Fibroblast of skin of scalp (primary cell): ENCODE measurements at places on chromosomes 4 and X.
A peak's percentile ranks its signal among the peaks of the same experiment; 100 is the strongest.

DNA sequence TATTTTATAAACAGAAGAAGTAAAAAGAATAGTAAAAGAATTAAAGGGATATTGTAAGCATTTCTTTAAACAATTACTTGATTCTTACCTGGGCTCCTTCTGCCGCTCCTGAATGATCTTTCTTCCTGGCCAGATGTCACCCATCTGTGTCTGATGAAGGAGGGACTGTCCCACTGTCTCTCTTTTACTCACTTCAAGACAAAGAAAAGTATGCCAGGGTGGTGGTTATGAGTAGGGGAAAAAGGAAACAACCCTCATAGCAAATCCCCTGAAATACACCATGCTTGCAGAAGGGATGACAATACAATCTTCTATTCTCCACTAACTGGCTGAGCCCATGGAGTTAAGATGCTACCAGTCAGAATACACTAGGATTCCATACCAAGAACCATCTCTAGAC, 31.1 kb downstream of the SYTL4 start:
- no peak for DNase-seq

DNA sequence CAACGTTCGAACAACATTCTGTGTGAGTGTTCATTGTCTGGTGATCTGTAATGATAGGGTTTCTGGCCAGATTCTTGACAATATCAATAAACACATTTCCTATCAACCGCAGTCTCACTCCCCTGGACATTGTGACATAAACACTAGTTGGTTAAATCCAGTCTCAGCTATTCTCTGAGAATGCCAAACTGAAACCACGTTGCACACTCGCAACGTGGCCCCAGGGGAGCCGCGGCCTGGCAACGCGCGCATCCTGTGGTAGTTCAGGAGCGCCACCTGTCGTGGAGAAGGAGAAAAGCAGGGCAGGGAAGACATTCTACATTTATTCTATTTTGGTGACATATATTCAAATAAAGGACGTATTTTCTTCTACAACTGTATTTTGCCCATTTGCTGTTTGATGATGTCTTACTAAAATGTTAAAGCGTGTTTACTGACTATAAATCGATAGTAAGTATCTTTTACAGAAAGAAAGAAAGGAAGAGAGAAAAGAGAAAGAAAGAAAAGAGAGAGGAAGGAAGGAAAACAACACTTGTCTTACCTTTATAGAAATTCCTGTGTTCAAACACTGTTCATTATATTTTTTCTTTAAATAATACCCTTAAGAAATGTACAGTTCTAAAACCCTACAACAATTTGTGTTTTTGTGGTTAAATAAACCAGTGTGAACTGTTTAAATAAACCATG, 738.3 kb upstream of the FRG1 start:
- DNase-seq = peak; percentile 86

DNA sequence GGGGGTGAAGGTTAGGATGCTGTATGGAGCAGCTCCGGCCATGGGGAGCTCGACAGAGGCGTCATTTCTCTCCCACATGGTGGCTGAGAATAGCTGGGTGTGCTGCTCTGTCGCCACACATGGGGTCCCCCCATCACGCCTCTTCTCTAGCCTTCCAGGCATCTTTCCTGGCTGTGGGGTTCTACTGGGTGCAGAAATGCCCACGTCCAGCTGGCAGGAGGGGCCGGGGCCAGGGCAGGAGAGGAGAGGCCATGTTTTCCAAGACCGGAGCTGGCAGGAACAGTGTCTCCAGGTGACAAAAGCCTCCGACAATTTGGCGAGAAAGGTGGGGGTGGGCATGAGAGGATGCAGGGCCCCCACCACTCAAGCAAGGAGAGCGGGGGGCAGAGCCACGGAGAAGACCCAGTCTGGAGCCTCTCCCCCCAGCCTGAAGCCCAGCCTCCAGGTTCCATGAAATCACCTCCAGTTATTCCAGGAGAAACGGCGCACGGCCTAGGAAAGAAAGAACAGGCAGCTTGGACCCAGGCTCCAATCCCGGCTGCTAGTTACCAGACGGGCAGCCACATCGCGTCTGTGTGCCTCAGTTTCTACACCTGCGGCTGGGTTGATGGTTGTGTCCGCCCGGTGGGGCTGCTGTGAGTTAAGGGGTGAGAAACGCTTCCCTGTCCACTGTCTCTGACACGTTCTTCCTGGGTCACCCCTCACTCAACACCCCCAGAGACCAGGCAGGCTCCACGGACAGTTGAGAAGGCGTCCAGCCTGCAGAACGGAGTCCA, 27.4 kb upstream of the SPON2 start:
- no peak for DNase-seq

DNA sequence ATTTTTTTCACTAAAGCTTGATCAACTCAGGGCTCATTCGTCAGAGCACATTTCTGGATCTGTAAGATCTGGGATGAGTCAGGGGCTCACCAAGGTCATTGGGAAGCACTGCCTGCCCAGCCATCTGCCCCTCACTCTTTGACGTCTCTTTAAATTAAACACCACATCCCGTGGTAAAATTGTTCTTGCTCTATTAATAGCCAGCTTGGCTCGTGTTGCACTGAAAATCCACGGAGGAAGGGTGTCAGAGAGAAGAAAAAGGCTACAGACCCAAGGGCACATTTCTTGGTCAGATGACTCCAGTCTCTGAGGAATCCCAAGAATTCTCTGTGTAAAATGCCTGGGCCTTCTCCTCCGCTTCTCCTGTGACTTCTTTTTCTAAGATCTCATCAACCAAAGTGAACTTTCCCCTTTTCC, 45.7 kb upstream of the GATB start:
- DNase-seq = peak; percentile 63

DNA sequence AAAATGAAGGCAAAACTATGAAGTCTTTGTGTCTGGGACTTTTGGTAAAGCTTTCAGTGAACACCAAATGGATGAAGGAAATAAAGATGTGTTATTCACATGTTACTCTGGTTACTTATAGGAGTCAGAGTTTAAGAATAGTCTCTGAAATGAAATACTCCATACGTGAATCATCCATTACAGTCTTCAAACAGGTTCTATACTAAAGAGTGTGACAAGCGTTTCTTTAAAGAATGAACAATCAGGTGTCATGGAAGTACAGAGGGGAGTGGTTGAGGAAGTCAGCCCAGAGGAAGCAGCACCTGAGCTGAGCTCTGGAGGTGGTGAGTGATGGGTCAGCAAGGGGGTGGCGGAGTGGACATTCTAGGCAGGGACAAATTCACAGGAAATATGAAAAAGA, 41.8 kb upstream of the SORBS2 start:
- DNase-seq = no peak

DNA sequence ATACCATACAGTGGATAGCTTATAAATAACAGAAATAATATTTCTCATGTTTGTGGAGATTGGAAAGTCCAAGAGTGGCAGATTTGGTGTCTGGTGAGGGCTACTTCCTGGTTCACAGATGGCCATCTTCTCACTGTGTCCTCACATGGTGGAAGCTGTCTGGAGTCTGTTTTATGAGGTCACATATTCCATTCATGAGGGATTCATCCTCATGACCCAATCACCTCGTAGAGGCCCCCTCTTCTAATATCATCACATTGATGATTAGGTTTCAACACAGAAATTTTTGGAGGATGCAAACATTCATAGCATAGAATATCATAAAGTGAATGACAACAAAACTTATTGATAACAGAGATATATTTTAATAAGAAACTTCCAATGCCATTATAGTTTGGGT, 568.0 kb downstream of the STIM2 start:
- no peak for DNase-seq

- DNase-seq = no peak
Observed at GRCh38 chr4:14233126-14233525, 605.6 kb upstream of the BOD1L1 start.

DNA sequence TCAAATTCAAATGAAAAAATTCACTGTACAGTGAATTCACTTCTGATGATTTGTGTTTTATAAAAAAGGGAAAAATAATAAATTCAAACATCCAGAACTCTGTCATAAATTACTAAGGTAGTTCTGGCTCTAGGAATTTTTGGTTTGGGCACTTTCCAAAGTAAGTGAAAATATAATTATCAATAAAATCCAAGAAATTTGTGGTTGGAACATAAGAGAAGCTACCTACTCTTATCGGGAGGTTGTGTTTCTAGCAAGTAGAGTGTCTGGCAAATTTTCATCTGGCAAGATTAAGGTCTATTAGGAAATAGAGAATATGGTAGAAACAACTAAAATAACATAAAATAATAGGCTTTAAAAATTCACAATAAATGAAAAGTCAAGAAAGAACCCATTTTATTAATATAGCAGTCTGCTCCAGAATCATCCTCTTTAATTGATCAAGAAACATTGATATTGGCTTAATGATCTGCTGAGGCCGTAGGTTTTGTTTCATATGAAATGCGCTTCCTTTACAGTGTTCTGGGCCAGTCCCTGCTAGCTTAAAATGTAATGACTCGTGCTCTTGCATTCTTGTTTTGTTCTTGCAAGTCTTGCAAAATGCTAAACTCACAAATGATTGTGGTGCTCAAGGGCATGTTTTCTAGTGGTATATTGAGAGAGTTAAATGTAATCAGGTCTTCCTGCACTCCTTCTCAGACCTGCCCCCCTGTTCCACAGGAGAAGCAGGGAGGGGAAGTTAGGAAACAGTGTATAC, 331.4 kb downstream of the RAPGEF2 start:
- DNase-seq = peak; percentile 64

GRCh38 chrX:9909254-9909653, 57.9 kb upstream of the CLDN34 start:
- no peak for DNase-seq

- no peak for DNase-seq
Observed at GRCh38 chrX:143568467-143568866, 51.2 kb upstream of the SPANXN3 start.

- no peak for DNase-seq
Observed at GRCh38 chr4:3481113-3481531, 18.0 kb downstream of the DOK7 start.

- DNase-seq = no peak
Observed at GRCh38 chr4:8287343-8288280, 18.1 kb downstream of the HTRA3 start.

DNA sequence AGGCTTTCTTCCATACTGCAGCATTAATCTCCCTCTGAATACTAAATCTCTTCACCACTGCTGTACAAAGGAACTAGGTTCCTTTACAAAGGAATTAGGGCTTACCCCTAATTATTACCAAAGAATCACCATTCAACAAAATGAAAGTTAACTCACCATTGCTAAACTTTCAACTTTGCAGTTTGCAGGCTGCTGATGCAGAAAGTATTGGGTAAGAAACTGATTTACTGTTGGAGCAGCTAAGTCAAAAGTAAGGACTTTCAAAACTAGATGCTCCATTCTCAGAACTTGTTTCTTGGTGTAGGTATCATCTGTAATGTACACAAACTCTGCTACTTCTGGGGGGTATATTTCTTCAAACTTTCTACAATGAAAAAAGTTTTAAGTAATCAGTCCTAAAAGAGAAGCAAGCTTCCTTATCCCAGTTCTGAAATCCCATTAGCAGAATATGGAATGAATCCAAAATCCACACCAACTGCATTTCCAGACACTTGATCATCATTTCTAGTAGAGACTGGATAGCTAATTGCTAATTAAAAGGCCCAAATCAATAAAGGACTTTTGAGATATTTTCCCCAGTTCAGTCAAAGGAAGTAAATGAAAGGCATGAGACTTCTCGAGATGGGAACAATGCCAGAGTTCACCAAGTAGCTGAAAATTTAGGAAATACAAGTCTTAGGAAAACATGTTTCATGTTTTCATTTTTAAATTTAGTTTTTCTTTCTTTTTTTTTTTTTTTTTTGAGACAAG, 4.3 kb downstream of the CCNA2 start:
- DNase-seq = peak; percentile 64

GRCh38 chrX:48945517-48946348, 11.7 kb downstream of the OTUD5 start:
- DNase-seq = peak; percentile 44

GRCh38 chr4:81120055-81120454, 89.5 kb downstream of the BMP3 start:
- no peak for DNase-seq

- DNase-seq = no peak
Observed at GRCh38 chr4:122906859-122907305, 15.5 kb downstream of the NUDT6 start.

DNA sequence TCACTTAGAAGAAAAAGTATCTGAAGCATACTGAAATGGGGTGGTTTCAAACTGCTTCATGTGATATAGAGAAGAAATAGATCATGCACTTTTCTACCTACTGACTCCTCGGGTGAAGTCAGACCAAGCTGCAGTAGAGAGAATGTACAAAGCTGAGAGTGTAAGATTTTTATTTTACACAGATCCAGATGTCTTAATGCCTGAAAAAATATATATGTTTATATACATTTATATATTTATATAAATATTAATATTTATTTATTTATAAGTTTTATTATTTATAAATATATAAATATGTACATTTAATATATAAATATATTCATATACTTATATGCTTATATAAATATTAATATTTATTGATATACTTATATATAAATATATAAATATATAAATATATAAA, 171.9 kb upstream of the SPOCK3 start:
- DNase-seq = no peak

GRCh38 chrX:252244-252956, 28.8 kb upstream of the PLCXD1 start:
- DNase-seq = no peak

- DNase-seq = no peak
Observed at GRCh38 chrX:119635179-119635578, 29.0 kb upstream of the NKRF start.

DNA sequence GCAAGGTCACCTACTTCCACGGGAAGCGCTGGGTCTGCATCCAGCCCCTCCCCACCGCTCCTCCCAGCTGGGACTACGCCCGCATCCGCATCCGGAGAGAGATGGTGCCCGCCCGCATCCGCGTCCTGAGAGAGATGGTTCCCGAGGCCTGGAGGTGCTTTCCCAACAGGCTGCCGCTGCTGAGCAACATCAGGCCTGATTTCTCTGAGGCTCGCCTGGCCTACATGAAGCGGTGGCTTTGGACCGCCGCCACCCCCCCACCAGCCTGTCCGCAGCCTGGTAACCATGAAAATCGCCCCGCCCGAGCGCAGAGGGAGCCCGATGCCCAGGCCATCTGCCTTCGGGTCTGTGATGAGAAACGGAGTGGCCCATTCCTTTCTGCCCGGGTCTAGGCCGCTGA, 18.1 kb downstream of the CLTRN start:
- DNase-seq = no peak

DNA sequence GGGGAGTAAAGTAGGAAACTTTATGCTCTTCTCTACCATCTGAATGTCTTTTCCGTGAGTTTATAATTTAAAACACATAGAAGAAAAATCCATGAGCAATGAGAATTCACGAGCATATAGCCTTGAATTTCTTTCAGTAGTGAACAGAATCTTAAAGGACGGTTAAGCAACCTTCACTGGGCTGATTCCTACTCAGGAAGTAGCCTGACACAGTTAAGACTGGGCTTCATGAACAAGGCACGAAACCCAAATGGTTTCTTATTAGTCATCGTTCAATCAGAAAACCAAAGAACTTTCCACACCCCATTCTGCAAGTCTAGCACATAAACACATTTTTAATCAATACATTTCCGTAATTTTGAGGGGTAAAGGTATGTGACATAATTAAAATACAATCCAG, 95.8 kb downstream of the SH3KBP1 start:
- DNase-seq = no peak

DNA sequence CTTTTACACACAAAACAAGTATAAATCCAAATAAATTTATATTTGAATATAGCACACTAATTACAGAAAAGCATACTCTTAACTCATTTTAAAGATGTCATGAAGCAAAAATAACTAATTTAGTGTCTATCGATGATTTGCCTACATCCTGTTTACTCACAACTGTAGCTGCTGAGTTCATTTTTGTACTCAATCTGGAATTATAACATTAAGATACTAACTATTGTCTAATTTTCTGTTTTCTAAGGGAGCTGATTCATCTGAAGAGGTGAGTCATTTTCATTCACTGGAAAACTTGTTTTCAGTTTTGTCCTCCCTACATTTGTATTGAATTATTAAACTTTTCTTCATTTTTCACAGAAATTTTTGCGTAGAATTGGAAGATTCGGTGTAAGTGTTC, 3.7 kb downstream of the STATH start:
- DNase-seq = no peak
